ENCODE measurements at places on chromosomes 12 and 14.

DNA sequence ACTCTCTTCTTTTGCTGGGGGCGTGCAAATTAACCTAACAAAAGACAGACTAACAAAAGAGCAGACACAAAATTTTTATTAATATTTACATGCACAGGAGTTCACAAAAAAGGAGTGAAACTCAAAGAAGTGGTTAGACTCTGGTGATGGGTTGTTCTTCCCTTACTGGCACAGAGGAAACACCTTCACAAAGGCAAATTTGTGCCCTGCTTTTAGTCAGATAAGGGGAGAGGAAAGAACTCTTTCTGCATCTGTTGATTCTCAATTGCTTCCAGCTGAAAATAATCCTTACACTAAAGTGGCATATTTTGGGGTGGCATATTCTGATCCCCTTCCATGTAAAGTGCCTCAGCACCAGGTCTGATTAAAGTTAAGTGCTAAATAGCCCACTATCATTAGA, 190.2 kb upstream of the AMIGO2 start:
- DNase-seq = no peak

GRCh38 chr14:23143911-23144310, 24.9 kb upstream of the CEBPE start:
- no peak for DNase-seq

DNA sequence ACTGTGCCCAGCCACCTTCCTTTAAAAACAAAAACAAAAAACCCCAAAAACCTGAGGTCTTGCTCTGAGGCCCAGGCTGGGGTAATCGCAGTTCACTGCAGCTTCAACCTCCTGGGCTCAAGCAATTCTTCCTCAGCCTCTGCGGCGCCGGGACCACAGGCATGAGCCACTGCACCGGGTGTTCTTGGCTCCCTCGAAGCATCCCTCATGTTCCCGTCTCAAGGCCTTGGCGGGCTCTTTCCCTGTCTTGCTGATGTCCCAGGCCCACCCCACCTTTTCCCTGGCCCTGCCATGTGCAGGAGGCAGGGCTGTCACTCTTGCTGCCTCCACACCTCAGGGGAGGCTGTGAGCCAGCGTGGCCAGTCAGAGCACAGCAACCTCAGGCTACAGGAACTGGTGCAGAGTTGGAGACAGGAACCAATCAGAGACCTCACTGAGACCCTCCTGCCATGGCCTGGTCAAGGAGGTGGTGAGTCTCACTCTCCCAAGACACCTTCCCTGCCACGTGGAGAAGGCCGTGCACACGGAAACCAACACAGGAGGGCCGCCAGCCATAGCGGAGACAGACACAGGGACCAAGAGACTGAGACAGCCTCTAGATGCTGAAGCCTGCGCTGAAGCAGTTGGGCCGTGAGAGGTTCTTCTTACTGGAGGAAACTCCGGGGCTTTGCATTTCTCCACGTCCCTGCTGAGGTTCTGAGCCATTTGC, 6.0 kb upstream of the AMN start:
- DNase-seq = no peak

DNA sequence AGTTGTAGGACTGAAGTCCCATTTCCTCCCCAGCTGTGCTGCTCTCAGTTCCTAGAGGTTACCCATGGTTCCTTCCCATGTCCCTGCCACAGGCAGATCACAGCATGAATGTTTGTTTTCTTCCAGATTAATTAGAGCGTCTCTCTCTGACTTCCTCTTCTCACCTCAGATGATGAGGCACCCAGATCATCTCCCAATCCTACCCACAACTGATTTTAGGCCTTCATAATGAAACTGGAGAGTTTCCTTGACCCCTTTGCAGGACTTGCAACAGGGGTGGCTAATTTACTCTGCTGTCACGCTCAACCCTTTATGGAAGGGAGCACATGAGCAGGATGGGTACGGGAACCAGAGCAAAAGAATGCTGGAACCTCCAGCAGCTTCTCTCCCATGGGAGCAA, 32.1 kb upstream of the TXNRD1 start:
- DNase-seq = no peak

- DNase-seq = no peak
These were observed 436.7 kb downstream of the ATP23 start for GRCh38 chr12:58378028-58378427.

DNA sequence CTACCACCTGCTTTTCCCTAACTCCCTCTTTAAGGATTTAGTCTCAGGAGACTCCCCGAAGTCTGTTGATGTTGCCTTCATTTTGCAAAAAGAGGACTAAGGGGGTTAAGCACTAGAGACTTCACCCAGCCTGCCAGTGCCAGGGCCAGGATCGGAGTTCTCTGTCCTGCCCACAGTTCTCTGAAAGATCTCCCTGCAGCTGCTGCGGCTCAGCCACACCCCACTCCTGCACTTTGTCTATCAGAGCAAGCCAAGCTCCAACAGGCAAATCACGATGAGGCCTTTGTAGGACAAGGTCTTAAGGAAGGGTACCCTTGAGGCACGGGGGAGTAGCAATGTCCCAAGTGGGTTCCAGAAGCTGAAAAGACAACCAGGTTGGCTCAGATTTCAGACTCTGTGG, 148.8 kb upstream of the EGLN3 start:
- DNase-seq = no peak

Data from stimulated activated CD4-positive, alpha-beta T cell treated with anti-CD3 and anti-CD28 coated beads, Interleukin-4, amount 100 ng/mL, for 4 hours (primary cell).